RCC 7860 (cell line): ENCODE measurements at places on chromosomes 7 and 10.

GRCh38 chr7:109622320-109622719 is 1052.6 kb downstream of the DNAJB9 start:
- no peak for DNase-seq

DNA sequence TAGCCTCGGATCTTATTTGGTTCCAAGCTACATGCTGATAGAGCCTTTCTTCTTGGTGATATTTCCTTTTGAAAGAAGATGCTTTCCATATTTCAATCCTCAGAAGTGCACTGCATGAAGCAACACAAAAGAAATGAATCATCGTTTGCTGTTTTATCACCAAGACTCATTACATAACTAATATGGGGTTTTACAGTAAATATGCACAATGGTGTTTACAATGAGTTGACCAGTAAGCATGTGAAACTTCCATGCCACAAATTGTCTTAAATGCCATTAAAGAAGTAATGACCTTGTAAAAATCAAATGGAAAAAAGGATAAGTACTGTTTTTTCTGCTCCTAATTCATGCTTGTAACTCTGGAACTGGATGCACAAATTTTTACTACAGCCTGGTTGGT is 1017.0 kb upstream of the GHITM start:
- DNase-seq, result no peak

DNA sequence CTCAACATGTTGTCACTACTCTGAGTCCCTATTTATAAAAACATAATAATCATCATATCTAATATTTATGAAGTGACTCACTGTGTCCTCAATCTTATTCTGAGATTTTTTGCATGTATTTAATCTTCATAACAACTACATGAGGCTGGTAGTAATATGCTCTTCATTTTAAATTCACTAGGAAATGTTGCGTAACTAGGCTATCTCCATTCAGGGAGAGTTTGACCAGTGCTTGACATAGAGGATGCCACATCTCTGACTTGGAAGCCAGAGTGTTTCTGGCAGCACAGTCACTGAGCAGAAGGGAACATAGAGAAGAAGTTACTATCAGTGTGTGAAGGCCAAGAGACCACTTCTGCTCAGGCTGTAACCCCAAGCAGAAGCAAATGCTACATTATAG is 88.9 kb downstream of the FAM13C start:
- DNase-seq, result no peak

DNA sequence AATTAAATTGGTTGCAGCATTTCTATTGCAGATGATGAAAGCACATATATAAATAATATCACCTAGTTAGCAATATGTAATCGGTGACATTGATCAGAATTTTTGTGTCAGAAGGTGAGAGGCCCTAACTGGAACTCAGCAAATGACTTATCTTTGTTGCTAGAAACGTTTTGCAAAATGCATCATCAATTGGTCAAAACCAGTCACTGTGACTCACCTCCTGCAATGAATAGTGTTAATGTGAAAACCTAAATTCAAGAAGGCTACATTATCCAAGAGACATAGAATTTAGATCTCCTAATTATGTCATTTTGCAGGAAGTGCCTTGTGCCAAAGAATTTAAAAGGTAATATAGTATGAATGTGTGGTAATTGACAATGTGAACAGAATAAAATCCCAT is 9.8 kb upstream of the PNLIPRP3 start:
- no peak for DNase-seq

- DNase-seq, result no peak
These were observed 15.6 kb downstream of the ARHGAP22 start for GRCh38 chr10:48589266-48589665.

GRCh38 chr10:43162604-43163003 is 24.4 kb downstream of the CSGALNACT2 start:
- no peak for DNase-seq

GRCh38 chr7:127080576-127080975 is 172.2 kb downstream of the GRM8 start:
- no peak for DNase-seq

- no peak for DNase-seq
These were observed 4.5 kb upstream of the ASB10 start for GRCh38 chr7:151191544-151191943.

- peak; percentile 29 for DNase-seq
These were observed 142.3 kb downstream of the VPS50 start for GRCh38 chr7:93374345-93374940.

GRCh38 chr10:124736491-124737136 is 7.6 kb downstream of the FAM53B start:
- DNase-seq, result peak; percentile 59

GRCh38 chr10:119667562-119668328 is 16.6 kb downstream of the BAG3 start:
- peak; percentile 96 for DNase-seq

GRCh38 chr7:102188746-102189145 is 97.9 kb upstream of the SH2B2 start:
- DNase-seq, result no peak

DNA sequence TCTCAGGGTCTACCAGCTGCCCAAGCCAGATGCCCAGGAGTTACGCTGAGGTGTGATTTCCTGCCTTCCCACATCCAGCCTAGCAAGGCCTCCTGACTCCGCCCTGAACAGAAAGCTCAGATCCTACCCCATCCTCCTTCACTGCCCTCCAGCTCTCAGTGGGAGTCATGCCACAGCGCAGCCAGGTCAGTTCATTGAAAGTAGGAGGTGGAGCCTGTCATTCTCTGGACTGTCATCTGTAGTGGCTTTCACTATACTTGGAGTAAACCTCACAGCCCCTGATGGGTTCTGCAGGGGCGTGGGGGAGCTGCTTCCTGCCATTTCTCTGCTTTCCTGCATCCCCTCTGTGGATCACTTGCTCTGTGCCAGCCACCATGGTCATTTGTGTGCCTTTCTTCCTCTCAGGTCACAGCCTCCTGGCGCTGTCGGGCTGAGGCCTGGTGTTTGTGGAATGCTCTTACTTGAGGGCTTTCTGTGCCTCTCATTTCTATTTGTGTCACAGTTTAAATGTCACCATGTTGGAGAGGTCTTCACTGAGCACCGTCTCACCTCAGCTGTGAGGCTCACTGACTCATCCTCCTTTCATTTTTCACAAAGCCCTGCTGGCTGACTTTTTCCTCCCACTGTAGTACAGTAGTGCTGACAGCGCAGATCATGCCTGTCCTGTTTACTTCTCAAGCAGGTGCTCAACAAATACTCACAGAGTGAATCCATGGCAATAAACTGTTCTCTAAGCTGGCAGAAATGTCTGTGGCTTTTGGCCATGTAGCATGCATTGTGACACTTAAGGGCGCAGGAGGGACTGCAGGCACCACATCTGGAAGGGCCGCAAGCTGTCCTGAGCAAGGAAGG is 61.0 kb upstream of the TMEM248 start:
- DNase-seq, result no peak

- no peak for DNase-seq
These were observed 900 bp upstream of the MICALL2 start for GRCh38 chr7:1459920-1460820.

GRCh38 chr10:133123050-133123745 is 35.5 kb downstream of the ADGRA1 start:
- DNase-seq, result no peak

DNA sequence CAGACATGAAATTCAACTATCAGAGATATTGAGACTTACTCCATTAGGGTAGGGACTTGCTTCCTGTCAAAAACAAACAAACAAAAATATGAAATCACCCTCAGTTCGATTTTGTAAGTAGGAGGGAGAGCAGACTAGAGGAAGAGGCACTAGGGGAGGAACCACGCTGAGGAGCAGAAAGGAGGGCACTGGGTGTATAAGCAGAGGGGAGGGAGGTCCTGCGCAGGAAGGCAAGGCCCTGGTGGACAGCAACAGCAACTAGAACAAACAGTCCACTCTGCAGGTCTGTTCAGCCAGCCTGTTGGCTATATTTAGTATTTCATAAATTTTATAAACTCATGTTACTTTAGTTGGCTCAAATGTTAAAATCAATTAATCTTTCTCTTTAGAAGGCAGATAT is 937.1 kb upstream of the C7orf33 start:
- DNase-seq, result no peak

DNA sequence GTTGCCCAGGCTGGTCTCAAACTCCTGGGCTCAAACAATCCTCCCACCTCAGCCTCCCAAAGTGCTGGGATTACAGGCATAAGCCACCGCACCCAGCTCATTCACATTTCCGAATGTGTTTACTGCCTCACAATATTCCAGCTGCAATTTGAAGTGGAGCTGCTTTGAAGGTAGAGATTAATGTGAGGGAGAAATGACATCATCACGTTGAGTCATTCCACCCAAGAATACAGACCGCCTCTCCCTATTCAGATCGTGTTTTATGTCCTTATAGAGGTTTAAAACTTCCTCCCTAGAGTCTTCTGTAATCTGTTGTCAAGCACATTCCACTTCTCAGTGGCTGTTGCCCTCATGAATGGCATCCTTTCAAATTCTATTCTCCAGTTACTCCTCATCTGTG is 100.4 kb upstream of the PDGFA start:
- peak; percentile 39 for DNase-seq

DNA sequence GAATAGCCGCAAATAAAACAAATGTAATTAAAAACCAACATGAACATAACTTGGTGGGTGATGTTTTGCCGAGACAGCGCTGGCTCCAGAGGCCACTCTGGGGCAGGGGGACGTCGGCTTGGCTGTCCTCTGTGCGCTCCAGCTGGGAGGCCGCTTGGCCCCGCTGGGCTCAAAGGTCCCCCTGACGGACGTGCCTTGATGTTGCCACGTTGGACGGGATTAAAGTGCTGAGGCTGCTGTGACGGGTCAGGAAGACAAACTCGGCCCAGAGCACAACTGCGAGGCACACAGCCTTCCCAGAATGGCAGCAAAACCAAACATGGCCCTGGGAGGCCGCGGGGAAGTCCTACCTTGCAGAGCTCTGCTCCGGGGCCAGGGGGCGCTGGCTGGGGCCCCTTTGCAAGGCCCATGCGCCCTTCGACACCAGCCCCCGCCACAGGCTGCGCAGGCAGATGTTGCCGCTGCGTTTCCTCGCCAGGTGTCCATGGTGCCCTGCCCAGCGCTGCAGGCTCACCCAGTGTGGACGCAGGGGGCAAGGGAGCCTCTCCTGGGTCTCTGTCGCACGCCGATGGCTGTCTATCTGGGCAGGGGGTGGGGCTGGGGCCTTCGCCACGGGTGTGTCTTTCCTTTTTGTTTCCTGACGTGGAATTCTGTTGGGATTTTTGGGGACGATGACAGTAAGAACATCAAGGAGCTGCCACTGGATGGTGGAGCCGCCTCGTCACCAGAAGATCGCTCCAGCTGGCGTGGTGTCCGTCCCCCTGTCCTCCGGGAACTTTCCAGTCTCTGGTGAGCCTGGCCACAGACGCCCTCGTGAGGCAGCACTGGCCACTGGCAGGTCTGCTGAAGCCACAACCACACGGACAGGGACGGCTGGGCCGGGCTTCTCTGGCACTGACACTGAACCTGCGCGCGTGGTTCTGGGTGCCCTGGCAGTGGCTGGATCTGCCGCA is 99.6 kb upstream of the DIP2C start:
- peak; percentile 70 for DNase-seq

DNA sequence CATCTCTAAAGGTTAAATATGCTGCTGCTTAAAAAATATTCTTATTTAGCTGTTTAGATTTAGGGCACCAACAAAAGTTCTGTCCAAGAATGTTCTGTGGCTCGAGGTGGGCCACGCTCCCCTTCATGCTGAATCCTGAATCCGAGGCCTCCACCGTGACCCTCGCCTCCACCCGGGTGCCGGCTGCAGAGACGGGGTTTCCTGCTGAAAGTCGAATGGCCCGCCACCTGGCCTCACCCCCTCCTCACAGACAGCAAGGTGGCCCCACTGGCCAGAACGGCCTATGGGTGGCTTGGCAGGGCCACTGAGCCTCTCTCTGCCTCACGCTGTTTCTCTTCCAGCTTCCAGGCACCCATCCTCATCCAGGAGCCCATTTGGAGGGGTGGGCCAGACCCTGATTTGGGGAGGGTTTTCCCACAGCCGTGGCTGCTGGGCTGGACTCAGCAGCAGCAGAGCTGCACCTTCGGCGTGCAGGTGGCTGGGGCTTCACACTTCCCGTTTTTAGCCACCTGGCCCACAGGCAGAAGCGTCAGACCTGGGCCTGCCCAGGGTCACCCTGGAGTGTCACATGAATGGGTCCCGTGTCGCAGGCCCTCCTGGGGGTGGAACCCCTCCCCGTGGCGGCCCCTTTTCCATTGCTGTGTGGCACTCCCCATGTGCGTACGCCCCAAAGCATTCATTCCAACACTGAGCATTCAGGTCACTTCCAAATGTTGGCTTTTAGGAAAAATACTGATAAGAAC is 26.3 kb upstream of the ADGRA1 start:
- DNase-seq, result no peak

GRCh38 chr10:71214641-71215559 is 2.5 kb downstream of the UNC5B start:
- no peak for DNase-seq

- no peak for DNase-seq
These were observed 4.8 kb downstream of the NYAP1 start for GRCh38 chr7:100488333-100489095.

- DNase-seq, result no peak
These were observed 106.7 kb downstream of the REEP3 start for GRCh38 chr10:63627881-63628296.

DNA sequence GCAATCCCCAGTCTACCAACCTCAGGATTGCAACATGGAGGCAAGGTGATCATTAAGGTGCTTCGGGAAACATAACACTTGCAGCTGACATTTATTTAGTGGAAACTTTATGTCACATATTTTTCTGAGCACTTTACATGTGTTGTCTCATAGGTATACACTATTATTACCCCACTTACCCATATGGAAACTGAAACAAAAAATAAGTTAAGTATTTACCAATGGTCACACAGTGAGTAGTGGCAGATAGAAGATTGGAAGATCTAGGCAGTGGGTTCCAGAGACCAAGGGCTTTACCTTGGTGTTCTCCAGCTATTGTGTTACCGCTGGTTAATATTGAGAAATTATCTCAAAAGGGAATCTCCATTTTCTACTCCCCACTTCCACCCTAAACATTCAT is 1279.1 kb upstream of the SORCS1 start:
- DNase-seq, result no peak

DNA sequence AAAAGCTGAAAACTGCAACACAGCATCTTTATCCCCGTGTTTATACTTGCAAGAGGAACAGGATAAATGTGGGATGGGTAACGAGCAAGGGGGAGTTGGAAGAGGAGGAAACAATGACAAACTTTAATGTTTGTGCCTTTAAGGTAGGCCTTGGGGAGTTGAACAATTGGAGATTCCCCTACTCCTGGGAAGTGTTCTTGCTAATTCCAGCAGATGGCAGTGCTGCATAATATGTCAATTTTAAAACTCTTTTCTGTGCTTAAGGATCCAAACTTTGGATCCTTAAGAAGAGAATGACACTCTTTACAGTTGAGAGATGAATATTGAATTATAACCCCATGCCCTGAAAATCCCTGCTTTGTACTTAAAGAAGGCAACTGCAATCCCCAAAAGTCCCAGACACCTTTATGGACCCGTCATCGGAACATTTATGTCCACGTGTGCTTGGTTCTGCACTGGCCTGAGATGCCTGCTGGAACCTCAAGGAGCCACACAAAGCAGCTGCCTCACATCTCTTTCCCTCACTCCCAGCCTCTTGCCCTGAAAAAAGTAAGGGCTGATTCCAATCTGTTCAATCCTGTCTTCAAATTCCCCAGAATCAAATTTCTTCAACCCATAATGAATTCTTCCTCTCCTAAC is 12.0 kb downstream of the IFIT5 start:
- peak; percentile 55 for DNase-seq

GRCh38 chr7:129188372-129188891 is at the start of gene SMO:
TSS of gene SMO (plus strand) at chr7:129188633. CDS start at chr7:129189152, 519 bp downstream.
- DNase-seq, result no peak

- no peak for DNase-seq
These were observed 102.8 kb downstream of the PIP4K2A start for GRCh38 chr10:22611425-22612115.

- DNase-seq, result no peak
These were observed 226.8 kb downstream of the PRPF18 start for GRCh38 chr10:13813550-13813949.

GRCh38 chr7:140732416-140732815 is 35.9 kb downstream of the NDUFB2 start:
- no peak for DNase-seq
